ENCODE measurements at places on chromosomes 1 and 21.

GRCh38 chr1:23116921-23117699 lies 51.5 kb downstream of the LUZP1 start:
- no peak for DNase-seq

- no peak for DNase-seq
Observed at GRCh38 chr1:153938996-153939395, 7.5 kb downstream of the DENND4B start.

DNA sequence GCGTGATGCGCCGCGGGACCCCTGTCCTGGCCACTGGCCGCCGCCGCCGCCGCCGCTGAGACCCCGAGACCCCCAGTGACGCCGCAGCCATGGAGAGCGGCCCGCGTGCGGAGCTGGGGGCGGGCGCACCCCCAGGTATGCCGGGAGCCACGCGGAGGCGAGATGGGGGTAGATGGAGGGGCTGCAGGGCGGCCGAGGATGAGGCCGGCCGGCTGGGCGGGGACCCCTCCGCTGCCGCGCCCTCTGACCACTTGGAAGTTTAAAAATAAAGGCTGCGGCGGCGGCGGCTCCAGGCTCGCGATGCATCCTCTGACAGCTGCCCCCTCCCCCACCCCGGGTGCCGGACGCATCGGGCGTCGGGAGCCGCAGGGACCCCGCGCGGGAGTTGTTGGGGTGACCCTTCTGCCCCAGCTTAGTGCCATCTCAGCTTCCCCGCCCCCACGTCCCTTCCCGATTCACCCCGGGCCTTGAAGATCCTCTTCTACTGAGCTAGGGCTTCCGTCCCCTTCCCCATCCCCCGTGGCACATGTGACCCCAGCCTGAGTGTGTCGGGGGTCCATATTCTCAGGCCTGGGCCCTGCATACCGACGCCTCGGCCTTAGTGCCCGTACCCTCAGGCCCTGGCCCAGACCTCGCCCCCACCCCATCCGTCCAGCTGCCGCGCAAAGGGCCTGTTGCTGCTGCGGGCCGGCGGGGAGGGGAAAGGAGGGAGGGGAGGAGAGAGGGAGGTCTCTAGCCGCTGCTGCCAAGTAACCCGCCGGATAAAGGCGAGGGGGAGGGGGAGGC lies 562 bp downstream of the MAP7D1 start:
- DNase-seq: peak; percentile 71

GRCh38 chr1:47229031-47229885 lies 2.8 kb downstream of the TAL1 start:
- DNase-seq: no peak

GRCh38 chr1:190147616-190148015 lies 330.0 kb downstream of the BRINP3 start:
- DNase-seq: no peak

- no peak for DNase-seq
Observed at GRCh38 chr1:190949939-190950338, 472.3 kb upstream of the BRINP3 start.

GRCh38 chr1:196376630-196377328 lies 231.5 kb downstream of the KCNT2 start:
- DNase-seq: no peak

GRCh38 chr1:7373251-7373650 lies 397.8 kb upstream of the VAMP3 start:
- DNase-seq: no peak

DNA sequence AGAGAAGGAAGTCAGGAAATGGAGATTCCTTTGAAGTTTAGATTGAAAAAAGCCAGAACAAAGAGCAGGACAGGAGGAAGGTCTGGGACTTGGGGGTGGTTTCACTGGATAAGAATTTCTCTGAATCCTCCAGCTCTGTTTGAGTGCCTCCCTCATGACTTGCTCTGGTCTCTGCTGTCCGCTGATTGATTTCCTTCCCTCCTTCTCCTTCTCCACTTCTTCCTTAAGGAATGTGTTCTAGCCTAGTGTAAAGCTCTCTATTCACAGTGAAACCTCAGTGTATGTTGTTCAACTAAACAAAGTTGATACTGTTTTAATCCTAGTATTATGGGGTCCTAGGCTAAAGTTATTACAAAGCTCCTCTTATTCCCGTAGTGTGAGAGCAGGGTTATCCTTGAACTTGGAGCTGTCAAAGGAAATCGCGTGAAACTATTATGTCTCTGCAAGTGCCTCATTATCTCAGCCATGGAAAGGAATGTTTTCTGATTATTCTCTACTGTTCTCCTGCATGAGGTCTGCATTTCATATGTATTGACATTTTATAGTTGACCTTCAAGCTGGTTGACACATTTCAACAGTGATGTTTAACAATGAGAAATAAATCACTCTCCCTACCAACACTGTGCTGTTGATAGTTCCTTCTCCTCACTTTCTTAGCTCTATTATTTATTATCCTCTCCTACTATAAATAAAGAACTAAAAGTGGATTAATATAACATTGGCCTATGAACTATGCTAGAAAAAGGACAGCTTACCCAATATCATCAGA lies 82.7 kb upstream of the KCTD3 start:
- no peak for DNase-seq

GRCh38 chr1:93578911-93579825 lies 102.5 kb downstream of the BCAR3 start:
- no peak for DNase-seq

DNA sequence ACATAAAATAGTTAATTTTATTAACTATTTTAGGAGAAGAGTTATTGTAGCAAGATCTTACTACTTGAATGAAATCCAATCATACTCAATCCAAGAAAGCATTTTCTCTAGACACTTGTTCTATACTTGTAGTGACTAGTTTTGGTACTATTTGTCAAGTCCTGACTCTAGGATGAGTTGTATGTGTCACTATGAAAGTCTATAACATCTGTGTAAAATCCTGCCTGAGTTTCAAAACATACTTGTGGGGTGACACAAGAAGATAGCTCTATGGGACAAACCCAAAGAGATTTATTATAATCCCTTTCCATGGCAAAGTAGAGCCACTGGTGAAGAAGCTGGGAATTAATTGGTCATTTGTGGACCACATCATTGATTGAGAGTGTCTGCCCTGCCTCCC lies 1042.2 kb upstream of the ADGRL4 start:
- no peak for DNase-seq

GRCh38 chr1:158422212-158422611 lies 3.8 kb downstream of the OR10K2 start:
- no peak for DNase-seq

DNA sequence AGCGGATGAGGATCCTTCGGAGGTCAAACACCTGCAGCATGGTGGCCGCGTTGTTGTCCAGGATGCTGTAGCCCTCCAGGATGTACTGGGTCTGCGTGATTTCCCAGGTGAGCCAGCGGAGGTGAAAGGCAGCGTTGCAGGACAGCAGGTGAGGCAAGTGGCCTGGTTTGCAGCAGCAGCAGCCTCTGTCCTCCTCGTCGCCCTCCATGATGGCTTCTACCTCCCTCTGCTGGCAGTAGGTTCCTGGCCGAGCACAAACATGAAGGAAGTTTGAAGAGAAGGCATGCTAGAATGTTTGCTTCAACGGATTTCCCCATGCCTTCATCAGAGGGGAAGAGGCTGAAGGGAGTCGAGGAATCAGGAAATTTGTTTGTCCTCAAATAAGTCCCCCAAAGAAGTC lies 74.7 kb downstream of the NTPCR start:
- DNase-seq: no peak

DNA sequence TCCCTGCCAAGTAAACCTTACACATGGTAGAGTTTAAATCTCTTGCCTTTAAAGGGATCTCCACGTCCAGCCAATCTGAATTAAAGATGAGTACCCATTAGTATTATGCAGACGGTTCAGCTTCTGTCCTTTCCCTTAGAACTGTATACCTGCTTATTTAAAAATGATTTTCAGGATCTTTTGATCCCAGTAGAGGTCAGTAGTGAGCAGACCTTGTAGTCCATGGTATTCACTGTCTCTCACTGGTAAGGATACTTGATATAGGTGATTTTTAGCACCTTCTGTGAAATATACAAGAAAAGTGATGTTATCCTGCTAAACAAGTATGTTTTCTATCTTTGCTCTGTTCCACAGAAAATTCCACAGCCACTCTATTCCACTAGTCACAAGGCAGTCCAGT lies 1211.6 kb upstream of the ADGRL4 start:
- no peak for DNase-seq

DNA sequence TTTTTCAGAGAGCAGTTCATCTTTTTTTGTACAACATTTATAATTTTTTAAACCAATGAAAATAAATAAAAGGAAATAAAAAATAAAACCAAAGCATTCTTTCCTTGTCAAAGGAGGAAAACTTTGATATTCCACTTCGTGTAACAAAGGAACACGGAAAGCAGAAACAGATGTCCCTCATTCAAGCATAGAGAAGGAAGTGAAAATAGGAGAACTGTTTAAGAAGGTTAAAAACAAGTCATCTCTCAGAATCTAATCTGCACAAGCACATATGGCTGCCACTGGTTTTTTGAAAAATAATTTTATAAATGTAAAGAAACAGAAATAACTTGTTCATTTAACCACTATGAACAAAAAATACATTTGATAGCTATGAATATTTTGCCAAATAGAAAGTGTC lies 35.9 kb upstream of the ZNF644 start:
- DNase-seq: no peak

DNA sequence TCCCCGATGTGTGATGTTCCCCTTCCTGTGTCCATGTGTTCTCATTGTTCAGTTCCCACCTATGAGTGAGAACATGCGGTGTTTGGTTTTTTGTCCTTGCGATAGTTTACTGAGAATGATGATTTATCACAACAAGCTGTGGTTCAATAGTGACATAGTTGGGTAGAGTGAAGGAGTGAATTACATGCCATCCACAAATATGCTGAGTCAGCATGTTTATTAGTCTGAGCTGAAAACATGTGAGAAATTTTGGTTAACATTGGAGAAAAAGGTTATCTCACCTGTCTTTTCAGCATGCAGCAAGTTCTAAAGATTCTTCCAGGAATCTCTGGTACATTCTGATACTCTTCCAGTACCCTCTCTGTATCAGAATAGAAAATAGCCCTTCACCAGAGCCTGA lies 19.0 kb downstream of the OR2L3 start:
- DNase-seq: no peak

GRCh38 chr1:232937741-232938375 lies 12.6 kb upstream of the NTPCR start:
- no peak for DNase-seq

DNA sequence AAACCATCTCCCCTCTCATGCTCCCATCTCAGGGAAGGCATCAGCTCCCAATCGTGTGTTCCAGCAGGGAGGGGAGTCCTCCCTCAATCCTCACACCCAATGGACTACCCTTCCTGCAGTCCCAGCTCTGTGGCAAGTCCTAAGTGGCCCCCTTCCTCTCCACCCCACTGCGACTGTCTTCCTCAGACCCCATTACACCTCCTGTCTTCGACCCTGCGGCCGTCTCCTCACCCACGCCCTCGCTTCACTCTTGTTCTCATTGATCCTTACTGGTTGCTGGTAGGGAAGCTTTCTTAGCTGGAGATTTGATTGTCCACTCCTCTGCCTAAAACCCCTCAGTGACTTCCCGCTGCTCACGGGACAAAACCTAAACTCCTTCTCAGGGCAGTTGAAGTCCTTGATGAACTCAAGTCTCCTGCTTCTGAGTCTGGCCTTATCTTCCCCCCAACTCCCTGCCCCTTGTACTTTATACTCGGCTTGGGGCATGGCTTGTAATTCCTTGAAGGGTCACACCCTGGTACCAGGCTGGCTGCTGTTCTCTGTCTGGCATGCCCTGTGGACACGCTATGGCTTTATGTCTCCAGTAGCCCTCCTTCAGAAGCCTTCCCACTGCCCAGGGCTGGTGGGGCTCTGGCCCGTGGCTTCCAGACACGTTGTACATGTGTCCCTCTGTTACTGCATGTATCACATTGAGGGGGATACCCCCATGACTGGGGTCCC lies 2.3 kb upstream of the EPS8L3 start:
- DNase-seq: no peak

DNA sequence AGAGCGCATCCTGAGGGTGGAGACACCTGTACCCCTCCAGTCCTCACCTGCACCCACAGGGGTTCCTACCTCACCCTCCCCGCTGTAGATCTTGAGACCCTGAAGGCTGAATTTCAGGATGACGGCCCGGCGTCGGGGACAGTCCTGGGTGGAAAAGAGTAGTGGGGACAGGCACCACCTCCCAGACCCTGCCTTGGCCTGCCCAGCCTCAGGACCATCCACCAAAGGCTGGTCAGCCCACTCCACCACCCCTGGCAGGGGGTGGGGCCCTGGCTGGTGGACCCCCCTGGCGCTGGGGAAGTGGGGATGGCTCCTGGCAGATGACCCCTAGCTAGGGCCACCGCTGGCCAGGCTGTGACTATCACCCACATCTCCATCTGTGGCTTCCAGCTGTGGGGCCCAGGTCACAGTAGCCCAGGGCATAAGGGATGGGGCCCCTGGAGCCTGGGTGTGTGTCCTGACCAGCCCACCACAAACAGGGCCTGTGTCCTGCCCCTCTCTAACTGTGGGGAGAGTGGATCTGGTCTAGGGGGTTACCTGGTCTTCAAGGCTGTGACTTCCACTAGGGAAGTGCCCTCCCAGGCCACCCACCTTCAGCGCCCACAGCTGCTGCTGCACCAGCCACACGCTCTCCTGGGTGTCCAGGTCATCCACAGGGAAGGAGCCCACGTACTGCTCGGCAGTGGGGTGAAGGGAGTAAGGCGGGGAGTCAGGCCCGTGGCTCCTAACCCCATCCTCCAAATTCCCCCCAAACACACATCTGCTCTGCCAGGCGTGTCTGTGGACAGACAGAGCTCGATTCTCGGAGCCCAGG lies 5.4 kb downstream of the SH2D5 start:
- no peak for DNase-seq

DNA sequence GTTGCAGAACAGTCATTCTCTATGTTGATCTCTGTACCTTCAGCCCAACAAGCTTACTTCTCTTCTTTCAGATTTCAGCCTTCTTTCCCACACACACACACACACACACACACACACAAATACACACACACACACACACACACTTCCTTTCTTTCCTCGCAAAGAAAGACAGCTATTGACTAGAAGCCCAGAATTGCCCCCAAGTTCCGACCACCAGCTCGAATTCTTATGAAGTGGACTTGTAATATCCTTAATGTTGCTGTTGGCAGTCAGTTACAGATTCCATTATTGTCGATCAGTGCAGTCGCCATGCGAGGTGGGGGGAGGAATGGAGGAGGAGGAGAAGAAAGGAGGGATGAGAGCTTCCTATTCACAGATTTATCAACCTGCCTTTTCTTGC lies 125.5 kb downstream of the CLEC20A start:
- DNase-seq: no peak

- DNase-seq: no peak
Observed at GRCh38 chr1:220321758-220322157, 49.5 kb upstream of the RAB3GAP2 start.

- DNase-seq: no peak
Observed at GRCh38 chr21:35563885-35564451, 496.4 kb downstream of the SETD4 start.

DNA sequence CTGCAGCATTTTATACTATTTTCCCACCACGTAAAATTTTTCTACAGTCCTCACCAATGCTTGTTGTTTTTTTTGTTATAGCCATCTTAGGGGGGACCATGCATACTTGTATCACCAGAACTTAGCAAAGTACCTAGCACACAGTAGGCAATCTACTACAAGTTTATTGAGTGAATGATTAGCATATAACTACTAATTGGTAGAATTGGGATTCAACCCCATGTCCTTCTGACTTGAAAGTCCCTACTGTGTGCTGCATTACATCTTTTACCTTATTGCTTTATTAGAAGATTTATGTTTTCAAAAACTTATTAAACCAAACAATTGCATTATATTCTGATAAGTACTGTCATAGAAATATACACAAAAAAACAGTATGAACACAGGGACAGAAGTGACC lies 92.1 kb downstream of the CEP350 start:
- no peak for DNase-seq
